ENCODE measurements at places on chromosomes 4 and X.

DNA sequence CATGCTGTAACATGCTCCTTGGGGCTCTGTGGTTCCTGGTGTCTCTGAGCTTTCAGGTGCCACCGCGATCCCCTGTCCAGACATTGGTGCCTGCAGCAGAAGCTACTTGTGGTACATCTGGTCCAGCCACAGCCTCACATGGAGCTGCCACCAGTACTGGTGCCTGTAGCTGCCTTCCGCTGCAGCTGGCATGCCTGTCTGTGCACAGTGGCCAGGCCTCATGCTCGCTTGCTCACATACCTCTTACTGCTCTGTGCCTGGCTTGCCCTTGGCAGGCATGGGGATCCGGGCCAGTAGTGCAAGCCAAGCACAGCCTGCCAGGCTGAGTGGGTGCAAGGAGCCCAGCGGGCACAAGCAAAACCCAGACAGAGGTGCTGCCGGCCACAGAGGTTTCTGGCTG lies 618.6 kb downstream of the DMD start:
- DNase-seq = no peak

DNA sequence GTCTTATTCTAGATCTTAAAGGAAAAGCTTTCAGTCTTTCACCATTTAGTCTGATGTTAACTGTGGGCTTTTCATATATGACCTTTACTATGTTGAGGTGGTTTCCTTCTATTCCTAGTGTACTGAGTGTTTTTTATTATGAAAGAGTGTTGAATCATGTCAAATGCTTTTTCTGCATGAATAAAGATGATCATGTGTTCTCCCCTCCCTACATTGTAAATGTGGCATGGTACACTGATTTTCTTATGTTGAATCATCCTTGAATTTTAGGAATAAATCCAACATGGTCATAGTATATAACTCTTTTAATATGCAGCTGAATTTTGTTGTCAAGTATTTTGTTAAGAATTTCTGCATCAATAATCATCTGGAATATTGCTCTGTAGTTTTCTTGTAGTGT lies 4.3 kb downstream of the CLGN start:
- no peak for DNase-seq

DNA sequence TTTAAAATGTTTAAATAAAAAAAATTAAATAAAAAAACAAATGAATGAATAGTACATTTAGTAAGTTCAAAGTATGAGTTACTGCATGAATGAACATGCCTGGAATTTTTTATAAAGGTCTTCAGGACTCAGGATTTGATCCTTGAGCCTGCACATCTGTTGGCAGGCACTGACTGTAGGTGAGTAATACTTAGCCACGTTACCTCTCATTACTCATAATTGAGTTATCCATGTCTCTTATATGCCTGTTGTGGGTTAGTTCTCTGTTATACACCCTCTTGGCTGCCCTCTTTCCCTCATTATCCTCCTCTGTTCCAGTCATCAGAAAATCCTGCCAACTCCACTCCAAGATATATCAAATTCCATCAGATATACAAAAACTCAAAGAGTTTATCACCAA lies 276.0 kb downstream of the FBXW7 start:
- DNase-seq = no peak

- DNase-seq = no peak
Measured at GRCh38 chr4:165814256-165815020, 58.6 kb upstream of the TLL1 start.

DNA sequence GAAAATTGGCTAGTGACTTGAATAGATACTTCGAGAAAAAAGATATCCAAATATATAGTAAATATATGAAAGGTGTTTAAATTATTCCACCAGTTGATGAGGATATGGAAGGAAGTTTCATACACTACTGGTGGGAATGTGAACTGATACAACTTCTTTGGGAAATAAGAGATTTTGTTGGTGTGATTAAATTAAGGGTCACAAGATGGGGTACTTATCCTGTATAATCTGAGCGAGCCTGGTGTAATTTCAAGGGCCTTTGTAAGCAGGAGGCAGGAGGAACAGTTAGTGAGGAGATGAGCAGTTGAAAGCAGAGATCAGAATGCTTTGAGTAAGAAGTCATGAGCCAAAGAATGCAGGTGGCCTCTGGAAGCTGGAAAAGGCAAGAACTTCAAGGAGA lies 192.2 kb downstream of the KCTD8 start:
- no peak for DNase-seq

GRCh38 chr4:23945451-23946017 lies 55.7 kb upstream of the PPARGC1A start:
- DNase-seq = no peak

DNA sequence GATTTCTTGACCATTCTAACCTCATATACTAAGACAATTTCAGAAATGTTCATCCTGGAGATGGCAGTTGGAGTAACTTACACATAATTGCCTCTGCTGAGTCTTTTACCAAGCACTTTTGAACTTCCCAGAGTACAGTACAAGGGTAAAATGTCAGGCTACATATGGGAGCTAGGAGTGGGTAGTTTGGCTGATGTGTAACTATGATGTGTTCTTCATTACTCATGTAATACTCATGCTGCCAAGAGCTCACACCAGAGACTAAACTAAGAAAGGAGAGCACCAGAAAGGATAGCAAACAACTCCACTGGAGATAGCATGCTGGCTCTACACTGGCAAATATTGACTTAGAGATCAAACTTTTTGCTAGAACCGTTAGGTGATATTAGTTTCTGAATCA lies 194.0 kb downstream of the PDGFRA start:
- DNase-seq = no peak

GRCh38 chr4:107299646-107300045 lies 263.5 kb upstream of the DKK2 start:
- DNase-seq = no peak

- no peak for DNase-seq
Measured at GRCh38 chr4:155602351-155603140, 64.1 kb upstream of the GUCY1A1 start.

- no peak for DNase-seq
Measured at GRCh38 chrX:118480172-118480571, 15.4 kb upstream of the DOCK11 start.

DNA sequence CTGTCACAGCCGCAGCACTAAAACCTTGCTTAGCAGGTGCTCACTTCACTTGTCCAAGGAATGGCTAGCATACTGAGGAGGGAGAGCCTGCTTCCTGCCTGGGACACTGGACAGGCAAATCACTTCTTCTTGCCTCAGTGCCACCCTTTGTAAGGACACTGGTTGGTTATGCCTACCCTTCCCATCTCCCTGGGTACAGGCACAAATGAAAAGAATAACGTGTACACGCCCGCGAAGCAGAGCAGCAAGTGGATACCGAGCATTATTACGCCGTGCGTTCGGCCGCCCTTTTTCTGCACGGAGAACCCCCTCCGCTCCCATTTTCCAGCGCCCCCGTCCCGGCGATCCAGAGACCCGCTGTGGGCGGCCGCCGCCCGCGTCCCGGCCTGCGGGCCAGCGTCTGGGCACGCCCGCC lies 338 bp upstream of the KLHL2 start:
- no peak for DNase-seq

DNA sequence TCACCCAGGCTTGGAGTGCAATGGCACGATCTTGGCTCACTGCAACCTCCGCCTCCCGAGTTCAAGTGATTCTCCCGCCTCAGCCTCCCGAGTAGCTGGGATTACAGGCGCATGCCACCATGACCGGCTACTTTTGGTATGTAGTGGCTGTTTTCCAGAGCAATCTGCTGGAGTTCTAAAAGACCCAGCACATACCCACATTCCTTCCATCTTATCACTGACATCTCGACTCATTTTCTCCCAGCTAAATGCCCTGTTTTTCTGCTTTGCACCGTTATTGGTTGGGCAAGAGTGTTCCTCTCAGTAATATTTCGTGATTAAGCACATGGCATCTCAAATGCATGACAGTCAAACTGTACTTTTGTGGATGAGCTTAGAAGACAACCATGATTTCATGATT lies 53.7 kb downstream of the PRKX start:
- no peak for DNase-seq

GRCh38 chrX:29555465-29556091 lies 659.8 kb upstream of the MAGEB2 start:
- no peak for DNase-seq

DNA sequence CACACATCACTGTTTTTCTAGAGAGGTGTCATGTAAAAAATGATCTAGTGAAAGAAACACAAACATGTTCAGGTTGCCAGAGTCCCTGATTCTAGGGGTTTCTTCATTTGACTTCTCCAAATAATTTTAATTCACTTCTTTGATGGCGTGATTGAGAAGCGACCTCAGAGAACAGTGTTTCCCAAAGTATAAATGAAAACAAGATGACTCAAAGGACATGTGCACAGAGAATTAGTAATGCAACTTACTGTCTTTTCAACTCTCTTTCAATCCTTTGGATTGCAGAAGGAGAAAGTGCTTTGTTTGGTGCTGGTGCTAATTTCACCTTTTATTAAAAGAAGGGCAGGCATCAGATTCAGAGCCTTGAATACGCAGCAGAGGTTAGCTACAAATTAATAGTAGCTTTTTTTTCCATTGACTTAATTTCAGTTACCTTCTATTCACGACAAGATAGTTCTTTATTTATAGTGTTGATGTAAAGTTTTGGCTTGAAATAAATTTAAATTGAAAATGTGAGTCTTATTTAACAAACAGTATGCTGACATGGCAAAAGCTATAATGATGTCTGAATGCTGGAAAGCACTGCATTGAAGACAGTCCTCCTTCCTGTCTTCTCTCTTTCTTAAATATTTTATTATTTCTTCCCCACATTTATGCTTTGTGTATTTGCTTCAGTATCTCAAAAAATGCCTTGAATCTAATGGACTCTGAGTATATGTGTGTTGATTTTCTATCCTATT lies 85.1 kb downstream of the SLC10A7 start:
- DNase-seq = no peak

- no peak for DNase-seq
Measured at GRCh38 chrX:23902419-23902818, 5.3 kb downstream of the APOO start.

- DNase-seq = no peak
Measured at GRCh38 chrX:142977128-142977914, 48.4 kb upstream of the SPANXN4 start.

- DNase-seq = no peak
Measured at GRCh38 chr4:85828027-85828890, 353.3 kb downstream of the ARHGAP24 start.

- DNase-seq = no peak
Measured at GRCh38 chr4:12409507-12410190, 981.0 kb upstream of the HS3ST1 start.

- no peak for DNase-seq
Measured at GRCh38 chrX:103688946-103689345, 2.4 kb upstream of the MORF4L2 start.

GRCh38 chr4:34720571-34720970 lies 1523.7 kb downstream of the ARAP2 start:
- no peak for DNase-seq

DNA sequence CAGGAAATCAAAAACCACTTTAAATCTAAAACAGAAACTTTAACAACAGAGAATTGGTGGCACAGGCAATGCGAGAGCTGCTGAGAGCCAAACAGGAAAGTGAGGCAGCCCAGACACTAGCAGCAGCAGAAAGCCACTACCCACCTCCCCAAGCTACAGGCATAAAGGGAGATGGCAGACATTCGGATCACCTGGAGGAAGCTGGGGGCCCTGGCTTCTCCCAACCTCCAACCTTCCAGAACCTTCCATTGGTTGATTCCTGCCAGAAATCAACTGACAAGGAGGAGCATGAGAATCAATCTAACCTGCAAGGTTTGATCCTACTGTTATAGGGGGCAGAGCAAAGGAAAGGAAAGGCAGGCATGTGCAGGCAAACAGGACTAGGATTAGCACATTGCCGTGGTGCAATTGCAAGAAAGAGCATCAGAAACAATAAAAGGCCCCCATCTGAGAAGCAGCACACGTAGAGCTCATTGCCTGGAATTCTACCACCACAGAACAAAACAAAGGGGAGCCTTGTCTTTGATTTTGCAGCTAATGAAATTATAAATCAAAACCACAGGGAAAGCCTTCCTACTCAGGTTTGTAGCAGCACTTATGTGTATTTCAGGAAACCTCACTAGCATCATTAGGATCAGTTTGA lies 427.3 kb upstream of the RASGEF1B start:
- DNase-seq = no peak

- DNase-seq = no peak
Measured at GRCh38 chr4:145001635-145002034, 96.4 kb downstream of the ANAPC10 start.

GRCh38 chr4:39446483-39446841 lies 12.3 kb downstream of the RPL9 start:
- DNase-seq = no peak

- no peak for DNase-seq
Measured at GRCh38 chrX:68490644-68491043, 8.2 kb upstream of the YIPF6 start.

DNA sequence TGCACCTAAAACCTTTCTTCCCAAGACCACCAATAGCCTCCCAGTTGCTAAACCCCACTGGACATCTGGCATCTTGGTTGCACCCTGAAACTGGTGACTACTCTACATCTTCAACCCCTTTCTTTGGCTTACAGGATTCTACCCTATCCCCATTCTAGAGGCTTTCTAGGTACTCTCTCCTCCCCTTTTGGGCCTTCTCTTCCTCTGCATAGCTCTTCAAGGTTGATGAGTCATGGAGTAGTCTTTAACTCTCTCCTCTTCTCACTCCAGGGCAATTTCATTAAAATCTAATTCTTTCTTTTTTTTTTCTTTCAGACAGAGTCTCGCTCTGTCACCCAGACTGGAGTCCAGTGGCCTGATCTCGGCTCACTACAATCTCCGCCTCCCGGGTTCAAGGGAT lies 16.8 kb downstream of the APOO start:
- DNase-seq = no peak

DNA sequence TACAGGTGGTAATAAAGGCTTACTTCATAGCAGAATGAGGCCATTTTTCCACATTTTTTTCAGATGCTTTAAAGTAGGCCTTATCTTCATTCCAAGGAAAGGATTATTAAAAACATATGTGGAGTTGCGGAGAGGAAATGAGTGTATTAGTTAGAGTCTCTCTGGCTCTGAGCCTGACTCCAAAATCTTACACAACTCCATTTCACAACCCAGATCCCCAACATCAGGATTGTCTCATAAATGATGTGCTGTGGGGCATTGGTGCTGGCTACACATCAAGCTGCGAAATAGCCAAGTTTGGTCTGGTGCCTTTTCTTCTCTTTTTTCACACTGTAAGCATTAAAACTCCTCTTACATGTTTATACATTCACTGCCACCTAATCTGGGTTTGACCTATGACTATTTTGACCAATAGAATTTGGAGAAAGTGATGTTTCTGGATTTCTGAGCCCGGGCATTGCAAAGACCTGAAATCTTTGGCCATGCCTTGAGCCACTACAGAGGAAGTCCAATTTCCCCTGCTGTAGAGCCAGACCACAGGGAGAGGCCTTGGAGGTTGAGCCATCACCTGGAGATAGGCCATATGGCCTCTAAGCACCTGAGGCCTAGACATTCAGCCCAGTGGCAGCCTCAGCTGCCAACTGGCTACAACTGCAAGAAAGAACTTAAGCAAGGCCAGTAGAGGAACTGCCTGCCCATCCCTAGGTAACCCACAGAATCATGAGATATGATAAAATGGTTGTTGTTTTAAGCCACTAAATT lies 16.7 kb upstream of the SOD3 start:
- DNase-seq = no peak

GRCh38 chrX:54564936-54565335 lies 34.9 kb downstream of the GNL3L start:
- no peak for DNase-seq

- no peak for DNase-seq
Measured at GRCh38 chrX:10893976-10894375, 217.2 kb upstream of the HCCS start.

GRCh38 chr4:186304866-186305505 lies 39.0 kb downstream of the F11 start:
- no peak for DNase-seq
